CD4-positive, alpha-beta T cell treated with Interleukin-15 for 4 hours (primary cell): ENCODE measurements at places on chromosomes 12 and 14.

GRCh38 chr12:110575326-110575725 lies 7.8 kb downstream of the PPTC7 start:
- DNase-seq = no peak

- no peak for DNase-seq
Measured at GRCh38 chr14:33040372-33041140, 101.9 kb downstream of the NPAS3 start.

DNA sequence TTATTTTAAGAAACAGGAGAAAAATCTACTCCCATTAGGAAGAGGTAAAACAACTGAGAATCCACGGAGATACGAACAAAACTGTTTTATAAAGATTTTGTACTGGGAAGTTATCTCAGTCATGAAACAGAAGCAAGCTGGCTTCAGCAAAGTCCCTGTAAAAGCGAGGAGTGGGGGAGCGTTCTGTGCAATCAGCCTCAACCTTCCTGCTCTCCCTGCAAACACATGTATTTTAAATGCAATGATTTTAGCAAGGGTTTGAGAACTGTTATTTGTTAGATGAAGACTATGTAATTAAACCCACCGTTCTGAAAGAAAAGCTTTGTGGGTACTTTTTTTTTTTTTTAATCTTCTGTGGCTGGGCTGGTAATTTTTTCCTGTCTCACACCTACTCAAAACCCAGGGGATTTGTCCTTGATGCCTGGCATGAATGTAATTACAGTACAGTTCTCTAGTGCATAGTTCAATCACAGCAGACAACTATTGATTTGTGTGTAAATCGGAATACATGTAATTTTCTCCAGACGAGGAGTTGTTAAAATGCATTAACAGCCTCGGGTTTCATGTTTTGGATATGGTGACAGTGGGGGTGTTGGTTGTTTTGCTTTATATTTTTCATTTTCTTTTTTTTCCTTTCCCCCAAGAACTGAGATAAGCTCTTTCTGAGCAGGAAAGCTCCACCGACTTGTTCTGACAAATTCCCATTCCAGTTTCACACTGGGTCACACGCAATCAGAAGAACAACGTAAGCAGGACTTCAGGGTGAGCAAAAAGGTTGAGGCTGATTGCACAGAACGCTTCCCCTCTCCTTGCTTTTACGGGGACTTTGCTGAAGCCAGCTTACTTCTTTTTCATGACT lies 153.6 kb downstream of the PHLDA1 start:
- no peak for DNase-seq

GRCh38 chr14:77044783-77045237 lies 16.3 kb upstream of the IRF2BPL start:
- DNase-seq = no peak

- no peak for DNase-seq
Measured at GRCh38 chr12:69894800-69895383, 69.9 kb downstream of the MYRFL start.

DNA sequence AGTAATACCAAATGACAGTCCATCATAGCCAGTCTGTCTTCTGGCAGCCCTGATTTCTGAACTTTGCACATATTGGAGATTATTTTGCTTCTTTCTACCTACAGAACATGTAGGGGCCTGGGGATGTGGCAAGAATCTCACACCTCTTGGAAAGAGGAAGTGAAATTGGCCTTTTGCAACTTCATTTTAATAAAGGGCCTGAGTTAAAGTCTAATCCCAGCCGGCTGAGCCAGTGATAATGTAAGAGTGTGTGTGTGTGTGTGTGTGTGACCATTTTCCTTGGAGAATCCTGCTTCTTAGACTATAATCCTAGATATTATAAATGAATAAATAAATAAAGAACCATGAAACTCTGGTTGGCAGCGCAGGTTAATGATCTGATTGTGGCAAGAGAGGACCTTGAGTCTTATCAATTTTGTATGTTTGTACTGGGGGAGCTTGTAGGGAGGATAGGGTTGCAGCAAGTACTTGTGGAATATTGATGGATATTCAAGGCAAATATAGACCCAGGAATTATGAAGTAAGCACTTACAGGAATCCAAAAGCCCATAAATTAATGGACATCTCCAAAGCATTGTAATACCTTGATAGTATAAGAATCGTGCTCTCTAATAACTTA lies 233.2 kb upstream of the AMIGO2 start:
- no peak for DNase-seq

DNA sequence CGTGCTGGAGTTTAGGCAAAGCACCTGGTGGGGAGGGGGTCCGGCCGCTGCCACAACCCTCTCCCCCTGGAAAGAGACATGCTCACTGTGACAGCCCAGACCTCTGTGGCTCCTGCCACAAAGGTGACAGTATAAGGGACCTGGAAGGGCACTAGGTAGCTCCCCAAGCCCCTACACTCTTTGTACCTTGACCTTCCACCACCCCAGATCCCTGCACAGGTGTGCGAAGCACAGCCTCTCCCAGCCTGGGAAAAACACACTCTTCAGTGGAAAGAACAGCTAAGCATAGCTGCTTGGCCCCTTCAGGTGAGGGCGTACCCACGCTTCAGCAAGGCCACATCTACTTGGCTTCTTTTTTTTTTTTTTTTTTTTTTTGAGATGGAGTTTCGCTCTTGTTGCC lies 4.9 kb upstream of the PLA2G1B start:
- DNase-seq = no peak

GRCh38 chr12:57898308-57898970 lies 42.9 kb upstream of the ATP23 start:
- DNase-seq = no peak

DNA sequence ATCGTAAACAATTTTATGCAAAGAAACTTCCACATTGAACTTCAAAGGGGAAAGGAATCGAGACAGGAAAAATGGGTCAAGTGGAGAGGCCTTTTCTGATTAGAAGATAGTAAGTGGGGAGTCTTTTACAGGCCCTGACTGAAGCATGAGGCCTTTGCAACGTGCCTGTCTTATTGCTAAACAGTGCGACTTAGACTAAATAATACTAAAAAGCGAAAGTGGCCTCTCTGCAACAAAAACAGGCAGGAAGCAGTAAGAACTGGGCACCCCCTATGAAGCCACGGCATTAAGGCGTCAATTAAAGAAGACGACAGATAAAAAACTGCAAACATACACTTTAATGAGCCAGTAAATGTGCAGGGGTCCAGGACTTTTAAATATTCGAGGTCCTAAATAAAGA lies 283.4 kb upstream of the GRIP1 start:
- DNase-seq = no peak

DNA sequence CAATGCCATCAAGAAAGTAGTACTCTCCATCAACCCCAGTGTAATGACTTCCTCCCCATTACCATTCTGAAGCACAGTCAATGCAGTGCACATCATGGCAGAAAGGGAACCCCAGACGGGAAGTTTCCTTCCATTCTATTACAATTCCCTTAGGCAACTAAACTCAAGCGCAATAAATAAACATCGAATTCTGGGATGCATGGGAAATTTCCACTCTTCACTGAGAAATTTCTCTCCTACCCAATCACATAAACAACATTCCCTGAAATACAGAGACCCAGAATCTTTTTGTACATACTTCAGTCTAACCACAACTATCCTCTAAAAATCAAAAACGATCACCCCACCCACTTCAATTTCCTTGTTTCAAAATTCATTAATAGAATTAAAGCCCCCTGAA lies 20.0 kb downstream of the SARNP start:
- DNase-seq = no peak

DNA sequence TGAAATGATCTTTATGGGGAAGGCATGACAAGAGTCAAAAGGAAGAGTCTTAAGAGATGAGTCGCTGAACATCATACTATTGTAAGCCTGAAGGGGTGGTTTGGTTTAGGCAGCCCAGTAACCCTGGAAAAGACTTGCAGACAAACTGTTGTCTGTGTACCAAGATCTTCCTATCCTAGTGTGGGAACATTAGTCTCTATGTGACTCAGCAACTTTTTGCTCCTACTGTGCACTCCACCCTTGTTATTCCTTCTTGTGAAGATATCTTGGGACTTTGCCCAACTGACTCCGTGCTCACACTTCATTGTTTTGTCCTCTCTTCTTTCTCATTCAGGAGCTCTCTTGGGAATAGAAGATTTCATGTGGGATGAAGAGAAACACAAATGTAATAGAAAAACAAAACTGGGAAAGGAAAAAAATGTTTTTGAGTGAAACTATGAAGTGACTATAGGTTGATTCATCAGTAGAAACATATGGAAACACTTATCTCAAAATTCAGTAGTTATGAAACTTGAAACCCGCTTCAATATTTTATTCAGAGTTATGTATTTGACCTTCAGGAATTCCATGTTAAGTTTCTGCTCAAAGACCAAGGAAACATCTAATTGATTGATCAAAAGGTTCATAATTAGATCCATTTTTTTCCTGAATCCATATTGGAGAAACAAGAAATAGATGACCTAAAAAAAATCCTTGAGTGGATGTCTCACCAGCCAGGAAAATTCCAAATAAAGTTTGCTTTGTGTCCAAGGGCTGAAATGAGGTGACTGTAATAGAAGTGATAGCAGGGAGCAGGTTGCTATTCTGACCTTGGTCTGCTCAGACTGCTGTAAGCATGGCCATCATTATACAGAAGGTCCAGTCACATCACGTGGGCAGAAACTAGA lies 67.2 kb downstream of the BTG1 start:
- no peak for DNase-seq

- no peak for DNase-seq
Measured at GRCh38 chr14:22429546-22430294, 159.3 kb downstream of the DAD1 start.

- DNase-seq = no peak
Measured at GRCh38 chr12:52601671-52602070, 408 bp upstream of the KRT72 start.

DNA sequence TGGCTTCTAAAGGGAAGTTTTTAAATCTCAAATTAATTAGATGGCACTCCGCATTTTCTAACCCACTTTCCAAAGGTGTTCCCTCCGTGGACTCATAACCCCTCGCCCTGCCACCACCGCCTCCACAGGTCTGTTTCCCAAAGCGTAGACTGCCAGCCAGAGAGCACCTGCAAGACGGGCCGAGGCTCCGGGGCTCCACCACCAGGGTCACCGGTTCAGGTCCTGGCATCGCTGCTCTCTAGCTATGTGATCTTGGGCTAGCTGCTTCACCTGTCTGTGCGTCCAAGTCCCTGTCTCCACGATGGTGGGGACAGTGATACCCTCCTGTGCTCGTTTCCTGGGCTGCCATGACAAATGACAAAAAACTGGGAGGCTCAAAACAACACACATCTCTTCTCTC lies 11.5 kb downstream of the RIMBP2 start:
- DNase-seq = no peak

- no peak for DNase-seq
Measured at GRCh38 chr12:52320784-52321400, at the start of gene KRT83. Gene KRT83 (minus strand): TSS chr12:52321398. CDS start chr12:52321335, 63 bp downstream.

- DNase-seq = no peak
Measured at GRCh38 chr14:99286761-99287160, 14.8 kb upstream of the BCL11B start.

DNA sequence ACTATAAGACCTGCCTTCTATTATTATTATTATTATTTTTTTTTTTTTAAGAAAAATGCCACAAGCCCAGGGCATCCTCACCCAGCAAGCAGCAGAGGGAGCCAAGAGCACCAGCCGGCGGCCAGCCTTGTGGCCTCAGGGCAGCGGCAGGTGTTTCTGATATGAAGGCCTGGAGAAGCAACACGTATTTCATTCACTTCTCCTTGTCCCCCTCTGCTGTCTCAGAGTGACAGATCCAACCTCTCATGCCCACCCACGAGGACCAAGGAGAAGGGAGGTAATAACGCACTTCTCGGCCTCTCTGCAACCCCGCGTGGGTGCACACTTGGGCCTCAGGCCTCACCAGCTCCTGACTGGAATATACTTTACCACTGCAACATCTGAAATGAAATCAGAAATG lies 25.4 kb downstream of the CDC42BPB start:
- no peak for DNase-seq

DNA sequence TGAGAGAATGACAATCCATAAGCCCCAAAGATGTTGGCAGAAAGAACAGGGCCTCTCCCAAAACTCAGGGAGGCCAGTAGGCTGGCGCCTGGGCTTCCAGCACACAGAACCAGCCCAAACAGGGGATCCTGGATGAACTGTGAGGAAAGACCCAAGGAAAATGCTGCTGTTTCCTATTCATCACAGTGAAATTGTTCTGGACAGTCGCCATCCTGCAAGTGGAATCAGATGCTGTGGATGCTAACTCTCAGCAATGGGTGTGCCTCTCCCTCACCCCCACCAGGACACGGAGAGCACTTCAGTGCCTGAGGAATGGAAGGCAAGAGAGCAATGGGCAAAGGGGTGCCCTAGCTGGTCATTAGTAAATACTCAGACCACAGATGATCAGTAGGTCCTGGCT lies 80.8 kb downstream of the ANO2 start:
- no peak for DNase-seq

GRCh38 chr14:78857974-78858373 lies 687.8 kb downstream of the NRXN3 start:
- no peak for DNase-seq

- no peak for DNase-seq
Measured at GRCh38 chr14:89707086-89707485, 247.4 kb downstream of the EFCAB11 start.

DNA sequence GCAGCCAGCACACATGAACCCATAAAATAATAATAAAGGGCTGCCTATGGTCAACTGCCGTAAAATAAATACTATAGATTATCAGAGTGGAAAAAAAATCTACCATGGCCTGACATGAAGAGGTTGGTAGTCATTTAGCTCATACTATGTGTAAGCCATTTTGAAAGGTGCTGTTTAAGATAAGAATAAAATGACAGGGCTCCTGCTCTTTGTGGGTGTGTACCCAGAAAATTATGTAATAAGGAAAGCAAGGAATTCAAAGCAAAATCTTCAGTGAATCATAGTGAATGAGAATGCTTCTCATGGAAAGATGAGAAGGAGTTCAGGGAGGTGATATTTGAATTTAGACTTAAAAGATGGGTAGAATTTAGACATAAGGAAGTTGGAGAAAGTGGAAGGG lies 42.9 kb upstream of the PPM1H start:
- DNase-seq = no peak

- no peak for DNase-seq
Measured at GRCh38 chr12:122183588-122183940, 641 bp downstream of the LRRC43 start.

GRCh38 chr14:99038431-99038820 lies 233.6 kb downstream of the BCL11B start:
- DNase-seq = no peak

DNA sequence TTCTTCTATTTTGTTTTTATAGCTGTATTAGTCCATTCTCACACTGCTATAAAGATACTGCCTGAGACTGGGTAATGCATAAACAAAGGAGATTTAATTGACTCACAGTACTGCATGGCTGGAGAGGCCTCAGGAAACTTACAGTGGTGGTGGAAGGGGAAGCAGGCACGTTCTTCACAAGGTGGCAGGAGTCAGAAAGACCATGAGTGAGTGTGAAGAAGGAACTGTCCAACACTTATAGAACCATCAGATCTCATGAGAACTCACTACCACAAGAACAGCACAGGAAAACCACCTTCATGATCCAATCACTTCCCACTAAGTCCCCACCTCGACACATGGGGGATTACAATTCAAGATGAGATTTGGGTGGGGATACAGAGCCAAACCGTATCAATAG lies 42.3 kb downstream of the ARMH4 start:
- DNase-seq = no peak

GRCh38 chr12:6735448-6736191 lies 11.8 kb downstream of the COPS7A start:
- DNase-seq = peak; percentile 44

GRCh38 chr12:100986595-100987547 lies 192.3 kb downstream of the ANO4 start:
- no peak for DNase-seq

- DNase-seq = no peak
Measured at GRCh38 chr12:94219622-94220302, 71.4 kb downstream of the PLXNC1 start.
